ENCODE measurements at places on chromosomes 2 and 18.
A peak's percentile ranks its signal among the peaks of the same experiment; 100 is the strongest.

GRCh38 chr18:9971313-9971920 lies 57.6 kb downstream of the VAPA start:
- no peak for DNase-seq

- DNase-seq: no peak
Measured at GRCh38 chr2:206255003-206255402, 19.5 kb upstream of the ZDBF2 start.

DNA sequence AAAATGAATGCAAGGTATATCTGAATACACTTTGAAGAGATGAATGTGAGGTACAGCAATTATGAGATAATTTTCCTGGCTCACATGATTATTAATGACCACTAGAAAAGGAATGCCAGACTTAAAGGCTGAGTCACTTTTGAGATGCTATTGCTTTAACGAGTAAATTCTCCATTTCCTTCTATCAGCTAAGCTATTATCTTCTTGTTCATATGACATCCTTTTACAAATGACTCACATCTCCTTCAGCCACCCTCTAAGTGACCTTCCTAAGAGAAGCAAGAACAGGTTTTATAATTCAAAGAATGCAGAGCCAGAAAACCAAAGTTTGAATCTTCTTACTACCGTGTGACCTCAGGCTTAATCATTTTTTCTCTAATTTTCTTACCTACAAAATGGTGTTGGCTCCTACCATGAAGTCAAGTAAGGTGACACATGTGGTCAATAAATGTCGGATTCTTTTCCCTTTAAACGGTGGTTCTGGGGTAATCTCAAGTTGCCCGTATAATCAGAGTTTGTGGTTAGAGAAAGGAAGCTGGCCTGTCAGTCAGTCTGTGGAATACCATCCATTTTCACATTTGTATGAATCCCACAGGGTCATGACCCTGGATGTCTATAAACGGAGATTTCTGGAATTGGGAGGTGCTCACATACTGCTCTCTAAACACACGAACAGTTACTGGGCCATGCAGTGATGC lies 184.0 kb upstream of the PID1 start:
- peak; percentile 88 for DNase-seq

DNA sequence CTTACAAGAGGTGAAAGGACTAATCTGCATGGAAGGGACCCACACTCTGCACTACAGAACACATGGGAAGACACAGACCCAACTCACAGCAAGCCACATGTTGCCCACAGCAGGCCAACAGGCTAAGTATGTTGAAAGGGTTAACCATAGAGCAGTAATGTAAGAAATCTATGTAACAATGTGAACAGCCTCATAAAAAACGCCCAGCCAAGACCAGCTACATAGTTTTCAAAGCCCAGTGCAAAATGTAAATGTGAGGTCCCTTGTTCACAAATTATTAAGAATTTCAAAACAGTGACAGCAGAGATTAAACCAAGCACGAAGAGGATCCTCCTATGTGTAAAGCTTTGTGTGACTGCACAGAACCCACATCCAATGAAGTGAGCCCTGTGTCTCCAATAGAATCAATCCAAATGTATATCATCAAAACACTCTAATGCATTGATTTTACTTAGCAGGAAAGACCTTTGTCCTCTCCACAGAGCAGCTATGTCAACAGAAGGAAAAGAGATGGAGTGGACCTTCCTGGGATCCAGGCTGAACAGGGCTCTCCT lies 210.1 kb downstream of the AGPS start:
- DNase-seq: no peak
